ENCODE measurements at places on chromosomes 12 and 14.

GRCh38 chr12:29552324-29552927 is 54.9 kb upstream of the OVCH1 start:
- DNase-seq = peak; percentile 60

GRCh38 chr14:68084256-68084655 is 264.7 kb downstream of the RAD51B start:
- no peak for DNase-seq

GRCh38 chr14:101418601-101419000 is 142.7 kb upstream of the DIO3 start:
- no peak for DNase-seq

DNA sequence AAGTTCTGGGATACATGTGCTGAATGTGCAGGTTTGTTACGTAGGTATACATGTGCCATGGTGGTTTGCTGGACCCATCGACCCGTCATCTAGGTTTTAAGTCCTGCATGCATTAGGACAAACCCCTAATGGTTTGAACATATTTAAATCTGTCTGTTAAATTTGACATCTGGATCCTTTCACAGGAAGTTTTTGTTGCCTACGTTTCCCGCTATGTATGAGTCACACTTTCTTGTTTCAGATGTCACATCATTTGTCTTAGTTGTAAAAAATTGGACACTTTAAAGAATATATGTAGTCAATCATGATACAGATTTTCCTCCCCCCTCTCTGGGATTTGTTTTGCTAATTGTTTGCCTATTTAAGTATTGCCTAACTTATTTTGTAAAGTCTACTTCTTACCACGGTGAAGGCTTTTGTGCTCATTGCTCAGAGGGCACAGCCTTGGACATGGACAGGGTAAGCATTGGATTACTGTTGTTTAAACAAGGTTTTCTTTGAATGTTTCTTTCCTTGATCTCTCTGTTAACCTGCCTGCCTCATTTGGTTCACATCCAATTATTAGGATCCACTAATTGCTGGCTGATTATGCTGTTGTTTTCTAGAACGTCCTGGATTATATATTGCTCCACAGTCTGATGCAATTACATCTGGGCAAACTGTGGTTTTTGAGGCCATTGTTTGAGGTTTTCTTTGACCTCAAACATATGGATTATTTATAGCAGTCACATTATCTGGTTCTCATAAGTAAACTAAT is 1441.4 kb downstream of the AACS start:
- no peak for DNase-seq

- no peak for DNase-seq
These were observed 28.6 kb downstream of the AMN start for GRCh38 chr14:102951034-102951433.

GRCh38 chr12:18443768-18444437 is 182.6 kb downstream of the PIK3C2G start:
- DNase-seq = no peak

- no peak for DNase-seq
These were observed 139.2 kb downstream of the KICS2 start for GRCh38 chr12:64082866-64083268.

DNA sequence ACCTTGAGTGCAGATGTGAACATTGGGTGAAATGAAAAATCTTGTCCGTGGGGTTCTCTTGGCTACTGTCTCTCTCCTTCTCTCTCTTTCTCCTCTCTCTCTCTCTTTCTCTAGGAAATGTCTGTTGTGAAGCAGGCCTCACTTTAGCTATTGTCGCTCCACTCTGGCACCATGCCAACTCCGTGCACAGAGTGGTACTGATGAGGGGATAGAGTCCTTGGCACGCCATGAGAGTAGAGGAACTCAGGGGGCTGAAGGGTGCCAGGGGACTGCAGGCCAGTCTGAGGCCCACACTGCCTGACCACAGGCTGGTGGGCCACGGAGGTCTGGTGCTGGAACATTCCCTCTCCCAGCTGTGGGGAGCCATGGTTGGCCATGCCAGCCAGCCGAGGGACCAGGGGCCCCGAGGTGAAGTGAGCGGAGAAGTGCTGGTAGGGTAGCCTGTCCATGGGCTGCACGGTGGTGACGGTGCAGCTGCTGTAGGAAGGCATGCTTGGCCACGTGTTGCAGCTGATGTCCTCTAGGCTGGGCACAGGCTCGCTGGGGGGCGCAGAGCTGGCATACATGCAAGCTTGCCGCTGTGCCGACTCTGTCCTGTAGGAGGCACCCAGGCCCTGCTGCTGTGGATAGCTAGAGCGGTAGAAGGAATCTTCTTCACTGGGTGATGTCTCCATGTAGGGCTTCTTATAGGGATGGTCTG is 50.4 kb downstream of the TBX5 start:
- no peak for DNase-seq

- DNase-seq = peak; percentile 50
These were observed 150.6 kb upstream of the AEBP2 start for GRCh38 chr12:19288603-19289244.

- DNase-seq = no peak
These were observed 146.4 kb downstream of the ADGRD1 start for GRCh38 chr12:131100031-131100674.

DNA sequence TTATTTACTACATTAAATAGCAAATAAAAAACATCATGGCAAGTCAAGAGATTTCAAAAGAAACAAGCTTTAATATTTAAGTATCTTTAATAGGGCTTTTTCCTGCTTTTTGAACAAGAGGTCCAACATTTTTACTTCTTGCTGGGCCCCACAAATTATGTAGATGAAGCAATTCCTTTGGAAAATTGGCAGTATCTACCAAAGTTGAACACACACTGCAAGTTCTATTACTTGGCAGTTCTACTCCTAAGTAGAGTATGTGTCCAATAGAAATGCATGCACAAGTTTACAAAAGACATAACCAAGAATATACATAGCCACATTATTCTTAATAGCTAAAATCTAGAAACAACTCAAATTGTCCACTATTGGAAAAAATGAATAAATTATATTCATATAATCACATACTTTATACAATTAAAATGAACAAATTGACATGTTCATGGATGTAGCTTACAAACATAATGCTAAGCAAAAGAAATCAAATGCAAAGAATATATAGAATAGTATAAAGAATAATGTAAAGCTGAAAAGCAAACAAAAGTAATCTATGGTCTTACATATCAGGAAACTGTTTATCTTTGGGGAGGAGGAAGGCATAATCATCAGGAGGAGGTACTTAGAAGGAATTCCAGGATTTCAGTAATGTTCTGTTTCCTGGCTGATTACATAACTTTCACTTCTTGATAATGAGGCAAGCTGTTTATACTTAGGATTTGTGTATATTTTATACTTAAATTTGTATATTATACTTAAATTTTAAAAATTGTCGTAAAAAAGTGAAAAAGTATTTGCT is 6.5 kb upstream of the TMBIM4 start:
- DNase-seq = no peak

DNA sequence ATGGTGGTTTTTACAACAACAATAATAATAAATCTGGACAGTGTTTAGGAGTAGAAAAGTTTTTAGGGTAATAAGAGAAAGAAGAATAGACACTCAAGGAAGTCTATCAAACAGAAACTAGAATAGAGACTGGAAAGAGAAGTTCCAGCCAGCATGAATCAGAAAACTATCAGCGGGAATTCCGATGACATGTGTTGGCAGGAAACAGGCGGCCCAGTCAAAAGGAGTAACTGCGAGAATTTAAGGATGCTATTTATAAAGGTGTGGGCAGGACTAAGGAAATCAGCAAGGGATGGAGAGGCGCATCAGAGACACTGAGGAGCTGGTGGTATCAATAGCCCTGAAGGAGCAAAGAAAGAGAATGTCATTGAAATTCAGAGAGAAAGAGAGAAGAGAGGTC is 89.9 kb downstream of the TBX5 start:
- DNase-seq = no peak

GRCh38 chr12:91105807-91106206 is 5.5 kb downstream of the LUM start:
- no peak for DNase-seq

GRCh38 chr12:81340910-81341309 is 263.0 kb downstream of the ACSS3 start:
- no peak for DNase-seq

DNA sequence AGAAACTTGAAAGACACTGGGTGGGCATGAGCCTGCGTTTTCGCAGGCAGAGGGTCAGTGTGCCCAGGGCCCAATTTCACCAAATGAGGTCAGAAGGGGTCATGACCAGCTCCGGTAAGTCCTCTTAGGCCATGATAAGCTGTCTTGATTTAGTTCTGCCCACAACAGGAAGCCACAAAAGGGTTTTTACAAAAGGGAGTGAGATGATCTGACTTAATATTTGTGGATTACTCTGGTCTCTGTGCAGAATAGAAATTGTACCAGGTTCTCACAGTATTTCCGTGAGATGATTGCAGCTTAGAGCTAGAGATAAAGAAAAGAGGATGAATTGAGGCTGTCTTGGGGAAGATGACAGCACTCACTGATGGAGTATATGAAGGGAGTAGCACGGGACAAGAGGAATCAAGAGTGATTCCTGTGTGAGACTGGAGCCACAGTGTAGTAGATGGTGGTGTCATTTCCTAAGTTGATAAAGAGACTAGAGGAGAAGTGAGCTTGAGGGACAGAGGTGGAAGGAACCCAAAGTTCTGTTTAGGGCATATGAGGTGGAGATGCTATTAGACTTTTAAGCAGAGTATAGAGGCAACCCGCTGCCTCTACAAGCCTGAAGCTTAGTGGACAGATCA is 288.3 kb upstream of the AMIGO2 start:
- DNase-seq = no peak

DNA sequence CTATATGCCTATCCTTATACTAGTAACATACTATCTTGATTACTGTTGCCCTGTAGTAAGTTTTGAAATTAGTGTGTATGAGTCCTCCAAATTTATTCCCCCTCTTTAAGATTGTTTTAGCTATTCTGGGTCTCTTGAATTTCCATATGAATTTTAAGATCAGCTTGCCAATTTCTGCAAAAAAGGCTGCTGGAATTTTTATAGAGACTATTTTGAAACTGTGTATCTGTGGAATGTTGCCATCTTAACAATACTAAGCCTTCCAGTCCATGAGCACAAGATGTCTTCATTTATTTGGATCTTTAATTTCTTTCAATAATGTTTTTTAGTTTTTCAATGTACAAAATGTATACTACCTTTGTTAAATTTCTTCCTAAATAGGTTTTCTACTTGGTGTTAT is 79.8 kb upstream of the ETV6 start:
- DNase-seq = no peak

- no peak for DNase-seq
These were observed 7.0 kb downstream of the GPX2 start for GRCh38 chr14:64935508-64935907.

- DNase-seq = no peak
These were observed 41.7 kb downstream of the TSPAN19 start for GRCh38 chr12:84994426-84994825.
